ENCODE measurements at places on chromosomes 3 and 15.

DNA sequence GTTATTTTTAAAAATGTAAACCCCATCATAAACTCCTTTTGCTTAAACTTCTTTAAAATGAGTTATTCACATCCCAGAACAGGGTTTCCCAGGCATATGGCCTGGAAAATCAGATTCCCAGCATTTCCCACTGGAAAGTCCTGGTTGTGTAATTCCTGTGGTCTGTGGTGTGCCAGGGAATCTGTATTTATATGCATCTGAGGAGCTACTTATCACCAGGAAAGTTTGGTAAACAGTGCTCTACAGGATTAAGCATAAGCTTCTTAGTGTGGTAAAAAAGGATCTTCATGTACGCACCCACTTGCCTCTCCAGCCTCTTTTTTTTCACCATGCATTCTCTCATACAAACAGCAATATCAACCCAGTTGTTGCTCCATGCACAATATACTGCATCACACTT lies 28.2 kb downstream of the MEIS2 start:
- DNase-seq = no peak

- no peak for DNase-seq
These were observed at the start of gene MYRIP for GRCh38 chr3:39809181-39809994. Gene MYRIP (plus strand): TSS chr3:39809609. CDS start chr3:39900817, 91,208 bp downstream.

- no peak for DNase-seq
These were observed 11.9 kb downstream of the P3H2 start for GRCh38 chr3:190108804-190109203.

DNA sequence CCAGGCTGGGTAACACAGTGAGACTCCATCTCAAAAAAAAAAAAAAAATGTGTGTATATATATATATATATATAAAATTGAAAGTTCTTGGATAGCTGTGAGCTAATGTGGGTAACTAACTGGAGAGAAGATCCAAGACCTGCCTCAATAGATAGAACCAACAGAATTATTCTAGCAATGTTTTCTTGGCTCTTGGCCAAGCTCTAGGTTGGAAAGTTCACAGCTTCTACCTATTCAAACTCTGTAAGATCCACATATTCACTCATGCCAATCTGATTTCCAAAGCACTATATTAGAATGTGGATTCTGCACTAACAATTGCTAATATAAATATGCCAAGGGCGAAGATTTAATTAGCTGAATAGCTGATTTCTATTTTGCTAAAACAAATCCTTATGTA lies 29.8 kb upstream of the CMTM6 start:
- no peak for DNase-seq

DNA sequence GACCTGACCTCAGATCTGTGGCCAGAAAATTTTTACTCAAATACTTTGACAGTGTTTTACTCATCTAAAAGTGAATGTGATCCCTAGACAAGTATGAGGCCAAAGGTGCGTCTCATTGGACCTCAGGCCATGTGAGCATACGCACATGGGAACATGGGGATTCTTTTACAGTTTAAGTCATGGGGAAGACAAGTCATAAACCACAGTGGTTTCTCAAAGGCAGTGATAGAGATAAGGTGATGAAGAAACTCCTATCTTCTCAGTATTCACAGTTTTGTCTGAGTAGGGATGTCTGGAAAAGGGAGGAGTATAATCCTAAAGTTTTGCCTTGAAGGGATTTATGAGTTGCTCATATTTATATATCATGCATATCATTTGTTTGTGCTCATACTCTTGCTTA lies 173.8 kb downstream of the FNDC3B start:
- no peak for DNase-seq

DNA sequence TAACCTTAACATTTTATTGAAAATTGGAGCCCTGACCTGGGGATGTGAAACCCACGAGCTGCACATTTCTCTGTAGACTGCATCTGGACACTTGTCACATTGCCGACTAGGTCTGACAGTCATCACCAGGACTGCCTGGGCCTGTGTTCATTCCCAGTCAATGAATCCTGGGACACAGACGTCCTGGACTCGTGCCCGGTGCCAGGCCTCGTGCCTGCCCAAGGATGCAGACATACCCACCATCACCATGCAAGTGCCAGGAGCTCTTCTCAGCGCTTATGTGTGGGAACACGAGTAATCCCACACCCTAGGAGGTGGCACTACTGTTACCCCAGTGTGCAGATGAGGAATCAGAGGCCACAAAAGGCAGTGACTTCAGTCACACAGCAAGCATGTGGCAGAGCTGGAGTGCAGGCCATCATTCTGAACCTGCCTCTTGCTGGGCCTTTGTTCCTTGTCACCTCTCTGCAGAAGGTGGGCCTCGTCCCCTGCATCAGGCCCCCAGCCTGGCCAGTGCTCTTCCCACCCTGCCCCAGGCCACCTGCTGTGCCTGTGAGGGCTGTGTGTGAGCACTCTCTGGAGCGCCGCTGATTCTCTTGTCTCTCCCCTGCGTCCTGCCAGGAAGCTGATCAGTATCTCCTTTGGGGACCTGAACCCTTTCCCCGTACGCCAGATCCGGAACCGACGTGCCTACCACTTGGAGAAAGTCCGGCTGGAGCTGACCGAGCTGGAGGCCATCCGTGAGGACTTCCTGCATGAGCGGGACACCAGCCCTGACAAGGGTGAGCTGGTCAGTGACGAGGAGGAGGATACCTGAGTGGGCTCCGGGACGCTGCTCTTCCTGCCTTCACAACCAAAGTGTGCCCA lies 58.5 kb downstream of the ADAMTS7 start:
- DNase-seq = no peak

DNA sequence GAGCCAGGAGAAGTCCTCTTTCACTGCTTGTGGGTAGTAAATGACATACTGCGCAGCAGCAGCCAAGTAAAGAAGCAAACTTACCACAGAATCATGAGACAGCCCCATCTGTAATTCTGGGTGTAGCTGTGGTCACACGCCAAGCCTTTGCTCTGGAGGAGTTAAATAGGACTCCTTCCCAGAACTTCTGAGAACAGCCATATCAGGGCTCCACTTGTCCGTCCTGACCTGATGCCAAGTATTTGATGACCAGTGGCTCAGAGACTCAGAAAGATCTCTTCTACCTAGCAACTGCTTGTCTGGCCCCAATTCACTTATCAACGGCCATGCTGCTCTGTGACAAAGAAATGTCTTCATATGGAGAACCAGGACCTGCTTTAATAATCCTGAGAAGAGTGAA lies 20.6 kb upstream of the GOLIM4 start:
- DNase-seq = no peak

GRCh38 chr3:123481722-123482457 lies 33.0 kb upstream of the ADCY5 start:
- no peak for DNase-seq

DNA sequence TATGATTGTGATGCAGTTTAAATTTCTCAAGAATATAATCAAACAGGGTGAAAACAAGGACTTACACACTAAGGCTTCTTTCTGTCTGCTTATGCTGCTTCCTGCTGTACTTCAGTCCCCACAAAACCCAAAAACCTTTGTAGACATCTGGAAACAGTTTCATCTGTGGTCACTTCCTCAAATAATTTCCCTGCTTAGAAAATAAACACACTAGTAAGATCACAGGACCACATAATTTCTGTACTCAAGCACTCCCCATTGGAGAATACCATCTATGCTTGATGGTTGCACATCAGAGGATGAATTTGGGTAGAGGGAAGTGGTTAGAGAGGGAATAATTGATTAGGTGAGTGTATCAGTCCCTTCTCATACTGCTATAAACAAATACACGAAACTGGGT lies 266.2 kb downstream of the LSAMP start:
- DNase-seq = no peak

DNA sequence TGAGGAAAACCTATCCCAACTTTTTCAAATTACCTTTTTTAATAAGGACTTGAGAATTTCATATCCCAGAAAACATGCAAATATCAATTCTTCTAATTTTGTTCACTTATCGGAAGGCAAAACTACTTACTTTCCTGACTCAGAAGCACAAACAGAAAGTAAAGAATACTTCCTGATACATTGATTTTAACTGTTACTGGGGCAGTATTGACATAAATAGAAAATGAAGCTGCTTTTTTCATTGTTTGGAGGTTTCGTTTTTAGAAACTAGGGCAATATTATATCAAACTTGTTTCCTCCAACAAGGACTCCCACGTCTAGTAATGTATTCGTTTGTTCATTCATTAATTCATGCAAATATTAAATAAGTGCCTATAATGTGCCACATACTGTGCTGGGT lies 19.1 kb downstream of the PAQR9 start:
- no peak for DNase-seq

DNA sequence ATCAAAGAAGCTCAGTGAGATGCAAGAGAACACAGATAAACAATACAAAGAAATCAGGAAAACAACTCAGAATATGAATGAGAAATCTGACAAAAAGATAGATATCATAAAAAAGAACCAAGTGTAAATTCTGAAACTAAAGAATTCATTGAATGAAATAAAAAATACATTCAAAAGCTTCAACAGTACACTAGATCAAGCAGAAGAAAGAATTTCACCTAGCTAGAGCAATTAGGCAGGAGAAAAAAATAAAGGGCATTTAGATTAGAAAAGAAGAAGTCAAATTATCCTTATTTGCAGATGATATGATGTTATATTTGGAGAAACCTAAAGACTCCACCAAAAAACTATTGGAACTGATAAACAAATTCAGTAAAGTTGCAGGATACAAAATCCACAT lies 19.4 kb upstream of the CX3CR1 start:
- no peak for DNase-seq

- DNase-seq = no peak
These were observed 235.5 kb downstream of the STAG1 start for GRCh38 chr3:136516656-136517055.

GRCh38 chr3:150429767-150430671 lies 21.9 kb downstream of the TSC22D2 start:
- no peak for DNase-seq

DNA sequence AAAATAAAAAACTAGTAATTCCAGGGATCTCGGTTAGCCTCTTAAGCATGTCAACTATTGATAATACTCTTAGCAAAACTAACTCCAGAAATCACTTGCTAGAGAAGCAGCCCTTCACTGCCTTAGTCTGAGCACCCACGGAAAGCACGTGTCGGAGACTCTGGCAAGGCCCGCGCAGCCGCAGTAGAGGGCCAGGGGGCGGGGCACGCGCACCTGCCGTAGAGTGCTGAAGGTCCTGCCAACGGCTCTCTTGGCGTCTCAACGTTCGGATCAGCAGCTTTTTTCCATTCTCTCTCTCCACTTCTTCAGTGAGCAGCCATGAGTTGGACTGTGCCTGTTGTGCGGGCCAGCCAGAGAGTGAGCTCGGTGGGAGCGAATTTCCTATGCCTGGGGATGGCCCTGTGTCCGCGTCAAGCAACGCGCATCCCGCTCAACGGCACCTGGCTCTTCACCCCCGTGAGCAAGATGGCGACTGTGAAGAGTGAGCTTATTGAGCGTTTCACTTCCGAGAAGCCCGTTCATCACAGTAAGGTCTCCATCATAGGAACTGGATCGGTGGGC lies at the start of gene LDHAL6B:
LDHAL6B (plus strand) TSS at position 221 of the 561 bp plus-strand sequence; CDS start at position 319, 98 bp downstream.
- DNase-seq = no peak

DNA sequence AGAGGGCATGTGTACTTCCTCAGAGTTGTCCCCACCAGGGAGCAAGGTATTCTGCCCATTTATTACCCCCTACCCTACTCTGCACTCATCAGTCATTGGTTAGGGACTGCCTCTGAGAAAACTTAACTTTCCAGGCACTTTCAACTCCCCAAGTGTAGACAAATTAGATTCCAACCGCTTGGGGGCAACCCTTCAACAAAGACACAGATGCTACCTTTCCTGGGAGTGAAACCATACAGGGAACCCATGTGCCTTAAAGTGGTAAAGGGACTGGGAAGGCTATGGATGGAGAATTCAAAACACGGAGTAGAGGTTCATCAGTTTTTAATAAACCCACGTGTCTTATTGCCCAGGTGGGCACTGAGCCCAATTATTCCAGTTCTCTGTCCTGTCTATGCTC lies 19.4 kb upstream of the UBE2E2 start:
- no peak for DNase-seq

- DNase-seq = no peak
These were observed 182.0 kb upstream of the WNT5A start for GRCh38 chr3:55669133-55669532.

DNA sequence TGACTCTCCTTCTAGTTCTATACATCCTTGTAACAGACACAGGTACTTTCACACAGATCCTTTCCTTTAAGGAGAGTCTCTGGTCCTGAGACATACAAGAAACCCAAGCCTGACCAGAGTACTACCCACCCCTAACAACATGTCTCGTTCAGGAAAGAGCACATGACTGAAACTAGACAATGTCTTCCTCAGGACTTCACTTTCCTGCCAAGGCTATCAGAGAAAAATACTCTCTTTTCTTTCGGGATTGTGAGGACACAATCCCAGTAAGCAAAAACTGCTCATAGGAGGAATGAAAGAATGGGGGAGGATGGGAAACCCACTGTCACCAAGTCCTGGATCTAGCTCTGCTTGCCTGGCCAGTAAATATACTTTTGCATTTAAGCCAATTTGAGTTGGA lies 11.5 kb upstream of the ANKRD28 start:
- DNase-seq = no peak

GRCh38 chr3:176740906-176741663 lies 456.2 kb downstream of the TBL1XR1 start:
- no peak for DNase-seq

DNA sequence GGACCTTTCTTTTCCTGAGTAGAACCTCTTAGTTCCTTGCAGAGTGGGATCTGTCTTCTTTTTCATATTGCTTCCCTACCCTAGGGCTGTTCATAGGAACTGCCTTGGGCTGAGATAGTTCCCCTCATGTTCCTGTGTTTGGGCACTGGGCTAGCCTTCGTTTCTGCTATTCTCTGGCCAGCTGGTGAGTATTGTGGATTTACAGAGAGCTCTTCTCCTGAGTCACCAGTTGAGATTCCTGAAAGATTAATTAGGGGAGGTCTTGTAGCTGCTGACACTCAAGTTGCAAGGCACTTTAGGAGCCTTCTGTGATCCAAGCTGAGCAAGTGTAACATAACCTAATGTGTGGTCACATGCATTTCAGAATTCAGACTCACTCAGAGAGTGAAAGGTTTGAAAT lies 30.7 kb downstream of the CHD2 start:
- no peak for DNase-seq

DNA sequence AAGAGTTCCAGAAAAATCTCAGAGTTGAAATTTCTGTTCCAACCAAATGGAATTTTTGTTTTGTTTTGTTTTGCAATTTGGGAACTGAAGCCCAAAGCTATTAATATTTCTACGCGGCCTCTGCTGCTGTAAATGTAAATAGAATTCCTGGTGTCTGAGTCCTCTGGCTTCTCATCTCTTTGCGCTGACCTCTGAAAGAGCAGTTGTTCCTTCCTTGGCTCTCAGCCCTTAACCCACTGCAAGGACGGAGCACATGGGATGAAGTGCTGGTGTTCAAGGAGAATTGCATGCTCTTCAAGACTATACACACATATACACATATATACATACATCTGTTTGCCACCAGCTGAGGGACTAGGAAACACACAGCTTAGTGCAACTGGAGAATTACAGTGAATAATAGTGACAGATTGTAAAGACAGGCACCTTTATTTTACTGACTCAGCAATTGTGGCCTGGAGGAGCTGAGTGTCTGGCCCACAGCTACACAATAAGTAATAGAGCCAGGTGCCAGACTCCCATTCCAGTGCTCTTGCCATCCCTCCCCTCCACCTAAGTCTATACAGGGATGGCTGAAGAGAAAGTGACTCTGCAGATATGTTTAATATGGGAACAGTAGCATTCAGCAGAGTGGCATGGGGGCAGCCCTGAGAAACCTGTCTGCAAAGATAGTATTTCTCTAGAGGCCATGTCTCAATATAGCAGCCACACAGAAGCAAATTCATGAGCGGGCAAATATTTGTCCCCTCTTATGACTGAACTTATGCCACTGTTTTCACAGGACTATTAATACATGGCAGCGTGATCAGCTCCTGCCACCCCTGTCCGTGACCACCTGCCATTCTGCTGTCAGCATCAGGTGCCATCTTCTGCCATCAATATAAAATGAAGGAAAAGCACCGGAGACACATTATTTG lies 42.3 kb downstream of the NEK10 start:
- DNase-seq = no peak
